ENCODE measurements at places on chromosomes 16 and 17. TPM values are rescaled to one million over a fixed set of nuclear protein-coding genes. Genes with fewer than 3 reads are reported as not detected.

- no peak overlapping the region for H3K27ac ChIP-seq
- H3K4me1 ChIP-seq = peaks cover 15% of the 10 kb centered on the region
- no peak for DNase-seq
- no peaks in the 10 kb centered on the region for H3K27me3 ChIP-seq
Measured at GRCh38 chr17:57524839-57525568, 220.1 kb downstream of the CCDC182 start.

DNA sequence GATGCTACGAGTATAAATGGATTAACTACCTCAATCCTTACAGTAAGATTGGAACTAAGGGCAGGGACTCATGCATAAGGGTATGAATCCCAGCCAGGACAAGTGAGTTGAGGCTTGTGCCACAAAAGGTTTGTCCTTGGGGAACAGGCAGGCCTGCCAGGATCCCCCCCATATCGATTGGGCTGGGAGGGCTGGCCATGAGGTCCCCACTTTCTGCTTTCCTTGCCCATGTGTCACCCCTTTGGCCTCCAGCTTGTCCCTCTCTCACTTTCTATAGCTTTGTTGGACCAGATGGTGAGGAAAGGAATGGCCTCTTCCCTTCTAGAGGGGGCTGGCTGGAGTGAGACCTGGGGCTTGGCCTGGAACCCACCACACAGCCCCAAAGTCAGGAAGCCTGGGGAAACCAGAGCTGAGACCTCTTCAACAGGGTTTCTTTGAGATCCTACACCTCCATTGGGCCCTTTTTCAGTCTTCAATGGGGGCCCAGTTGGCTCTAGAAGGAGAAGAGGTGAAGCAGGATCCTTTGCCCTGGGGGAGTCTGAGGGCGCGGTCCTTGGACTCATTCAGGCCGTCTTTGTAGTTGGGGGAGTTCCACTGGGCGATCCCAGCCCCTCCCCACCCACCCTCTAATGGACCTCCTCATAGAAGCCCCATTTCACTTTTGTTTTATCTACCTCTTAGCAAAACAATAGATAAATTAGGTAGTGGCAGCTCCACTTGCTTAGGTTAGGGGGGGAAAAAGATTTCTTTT is 57.3 kb downstream of the IGF2BP1 start:
- DNase-seq = no peak
- H3K36me3 ChIP-seq = no peaks in the 10 kb centered on the region
- peaks cover 6% of the 10 kb centered on the region for H3K4me1 ChIP-seq
- no peak overlapping the region for H3K4me3 ChIP-seq
- H3K27ac ChIP-seq = no peak overlapping the region

GRCh38 chr17:36901506-36901905 is 35.8 kb upstream of the LHX1 start:
- H3K27me3 ChIP-seq = peaks cover 15% of the 10 kb centered on the region
- H3K27ac ChIP-seq = no peak overlapping the region
- no peak overlapping the region for H3K4me3 ChIP-seq

- peaks cover 28% of the 10 kb centered on the region for H3K4me1 ChIP-seq
- no peak overlapping the region for H3K4me3 ChIP-seq
- no peaks in the 10 kb centered on the region for H3K27me3 ChIP-seq
- no peak for DNase-seq
Measured at GRCh38 chr16:15897121-15897780, 8.8 kb upstream of the CEP20 start.

- no peak overlapping the region for H3K27ac ChIP-seq
- no peak overlapping the region for H3K4me3 ChIP-seq
- H3K4me1 ChIP-seq = peaks cover 12% of the 10 kb centered on the region
- peaks cover 2% of the 10 kb centered on the region for H3K36me3 ChIP-seq
- no peak for DNase-seq
Measured at GRCh38 chr17:17659340-17659739, 21.9 kb upstream of the RAI1 start.

- DNase-seq = no peak
- no peaks in the 10 kb centered on the region for H3K27me3 ChIP-seq
- H3K27ac ChIP-seq = peak overlapping the region; percentile 40
- H3K36me3 ChIP-seq = peaks cover 26% of the 10 kb centered on the region
- no peak overlapping the region for H3K4me3 ChIP-seq
- peaks cover 59% of the 10 kb centered on the region for H3K4me1 ChIP-seq
Measured at GRCh38 chr16:75105306-75106061, 11.1 kb downstream of the LDHD start.

- no peak overlapping the region for H3K4me3 ChIP-seq
- H3K36me3 ChIP-seq = peaks cover 3% of the 10 kb centered on the region
Measured at GRCh38 chr17:47413872-47414271, 90.1 kb downstream of the EFCAB13 start.

C16orf46 gene
- total RNA-seq = 0.44 TPM

RPL26 gene
- total RNA-seq = 2,959 TPM

SRL gene
- not detected for total RNA-seq

AGRP gene
- total RNA-seq = not detected
